ENCODE measurements at places on chromosomes 5 and 9. TPM values are rescaled to one million over a fixed set of nuclear protein-coding genes. Genes with fewer than 3 reads are reported as not detected.

The KIF12 gene
- 393 TPM for polyA plus RNA-seq

The EIF4E1B gene
- polyA plus RNA-seq: 0.30 TPM

DNA sequence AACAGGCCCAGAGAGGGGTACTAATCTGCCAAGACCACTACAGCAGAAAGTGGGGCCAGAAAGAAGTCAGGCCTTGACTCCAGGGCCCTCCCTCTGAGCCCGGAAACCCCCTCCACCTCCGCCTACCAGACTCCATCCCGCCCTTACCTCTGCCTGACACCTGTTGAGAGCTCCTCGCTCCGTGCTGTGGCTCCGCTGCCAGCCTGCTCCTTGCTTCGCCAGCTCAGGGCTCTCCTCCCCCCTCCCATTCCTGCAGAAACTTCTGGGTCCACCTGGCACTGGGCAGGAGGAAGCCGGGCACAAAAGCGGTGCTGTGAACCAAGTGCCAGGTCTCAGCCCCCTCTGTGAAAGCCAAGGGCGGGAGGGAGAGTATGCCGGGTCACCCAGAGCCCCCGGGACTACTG lies 6.4 kb upstream of the ST6GALNAC6 start:
- DNase-seq: no peak

The PNPLA7 gene
- polyA plus RNA-seq: 62.8 TPM

DNA sequence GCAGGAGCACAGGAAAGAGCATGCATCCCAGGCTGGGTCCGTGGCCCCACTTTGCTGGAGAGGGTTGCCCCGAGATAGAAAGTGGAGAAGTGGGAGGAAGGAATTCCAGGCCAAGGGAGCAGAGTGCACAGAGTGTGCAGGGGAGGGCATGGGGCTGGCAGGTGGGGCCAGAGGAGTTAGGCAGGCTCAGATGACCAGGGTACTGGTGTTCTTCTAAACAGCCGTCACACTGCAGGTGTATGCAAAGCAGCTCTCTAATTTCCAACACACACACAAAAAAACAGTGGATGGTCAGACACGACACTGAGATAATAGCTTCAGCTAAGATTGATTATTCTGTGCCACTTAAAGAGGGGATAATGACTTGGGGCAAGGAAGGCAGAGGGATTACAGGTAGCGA lies 212.2 kb downstream of the MTRR start:
- DNase-seq: no peak

The VLDLR gene
- 7.4 TPM for polyA plus RNA-seq

- no peak for DNase-seq
Observed at GRCh38 chr9:20361229-20361628, 261.1 kb downstream of the MLLT3 start.

GRCh38 chr9:117233016-117233415 lies 181.8 kb downstream of the ASTN2 start:
- DNase-seq: no peak

DNA sequence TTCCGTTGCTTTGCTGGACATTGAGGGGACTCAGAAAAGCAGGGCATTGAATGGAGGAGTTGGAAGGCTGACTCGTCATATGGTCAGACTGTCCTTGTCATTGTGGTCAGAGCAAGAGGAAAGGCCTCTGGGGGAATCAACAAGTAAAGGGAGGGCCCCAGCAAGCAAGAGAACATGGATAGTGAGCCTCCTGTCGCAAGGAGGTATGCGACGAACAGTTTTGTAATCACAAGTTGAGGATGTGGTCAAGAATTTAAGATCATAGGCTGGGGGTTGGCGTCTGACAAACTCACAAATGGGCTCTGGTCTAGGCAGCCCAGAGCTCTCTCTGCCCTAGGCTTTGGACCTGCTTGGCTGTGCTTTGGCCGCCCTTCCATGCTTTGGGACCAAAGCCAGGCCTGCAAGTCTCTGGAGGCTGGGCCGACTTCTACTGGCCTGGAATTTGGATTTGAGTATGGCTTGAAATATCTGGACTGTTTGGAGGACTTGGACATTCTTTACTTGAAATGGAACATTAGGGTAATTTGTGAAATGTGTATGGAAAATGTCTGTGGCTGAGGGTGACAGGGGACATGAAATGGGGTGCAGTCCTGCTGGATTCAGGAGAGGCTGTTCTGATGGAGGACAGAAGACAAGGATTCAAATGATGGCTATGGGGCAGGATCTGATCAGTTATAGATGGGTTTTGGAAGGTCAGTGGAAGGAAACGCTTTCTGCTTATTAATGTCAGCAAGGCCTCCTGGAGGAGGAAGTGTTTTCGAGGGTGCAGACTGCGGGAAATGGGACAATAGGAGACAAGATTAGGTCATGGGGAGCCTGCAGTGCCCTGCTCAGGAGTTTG lies 19.2 kb upstream of the NDST1 start:
- no peak for DNase-seq

DNA sequence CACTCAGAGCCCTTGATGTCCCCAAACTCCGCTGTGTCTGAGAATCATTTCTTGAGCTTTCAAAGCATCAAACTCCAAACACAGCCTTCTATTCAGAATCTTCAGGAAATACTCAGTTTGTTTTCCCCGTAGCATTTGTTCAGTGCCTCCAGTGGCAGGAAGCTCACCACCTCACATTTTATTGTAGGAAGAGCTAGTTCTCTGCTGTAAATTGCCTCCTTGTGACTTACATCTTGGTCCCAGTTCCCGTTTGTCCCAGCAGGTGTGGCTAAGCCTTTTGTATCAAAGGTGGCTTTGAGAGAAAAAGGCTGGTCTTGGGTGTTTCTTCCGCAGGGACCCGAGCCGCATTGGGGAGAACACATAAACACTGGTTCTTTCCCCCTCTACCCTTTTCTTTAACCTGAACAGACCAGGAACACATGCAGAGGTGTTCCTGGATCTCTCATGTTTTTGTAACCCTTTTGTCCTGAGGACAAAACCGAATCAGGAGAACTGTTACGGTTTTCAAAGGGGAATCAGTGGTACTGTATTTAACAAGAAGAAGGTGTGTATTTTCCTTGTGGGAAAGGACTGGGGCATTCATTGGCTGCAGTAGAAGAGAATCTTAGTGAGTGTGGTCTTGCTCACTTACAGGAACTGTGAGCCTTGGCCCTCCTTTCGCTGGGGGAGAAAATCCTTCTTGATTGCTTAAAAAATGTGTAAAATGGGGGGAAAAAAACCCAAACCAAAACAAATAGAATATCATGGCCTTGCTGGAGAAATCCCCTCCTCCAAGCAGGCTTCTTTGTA lies 1.9 kb downstream of the OSMR start:
- DNase-seq: no peak

- no peak for DNase-seq
Observed at GRCh38 chr9:28960602-28961001, 1387.3 kb upstream of the C9orf72 start.

The ARHGEF39 gene
- 2.0 TPM for polyA plus RNA-seq

The CA9 gene
- 17.9 TPM for polyA plus RNA-seq

- no peak for DNase-seq
Observed at GRCh38 chr9:93276973-93277372, 93.0 kb downstream of the WNK2 start.

- DNase-seq: peak; percentile 83
Observed at GRCh38 chr9:109264877-109265587, 55.8 kb downstream of the EPB41L4B start.

The FSTL4 gene
- 2.0 TPM for polyA plus RNA-seq

The WWC1 gene
- polyA plus RNA-seq: 38.5 TPM

The NR5A1 gene
- polyA plus RNA-seq: 0.05 TPM

The TRIM23 gene
- polyA plus RNA-seq: 3.6 TPM

DNA sequence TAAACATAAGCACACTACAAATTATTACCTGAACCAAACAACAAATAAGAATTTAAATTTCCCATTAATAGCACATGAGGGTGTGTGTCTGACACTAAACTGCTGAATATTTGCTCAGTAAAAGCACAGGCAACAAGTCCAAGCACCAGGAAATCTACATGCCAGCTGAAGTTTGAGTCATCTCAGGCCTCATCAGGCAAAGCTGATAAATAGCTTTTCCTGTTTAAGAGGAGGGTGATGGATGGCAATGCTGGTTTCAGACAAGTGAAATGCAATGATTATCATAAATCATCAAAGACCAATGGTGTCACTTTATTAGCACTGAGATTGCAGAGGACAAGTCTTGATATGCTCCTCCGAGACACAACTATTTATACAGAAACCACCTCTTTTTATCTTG lies 1668.0 kb upstream of the C9orf72 start:
- no peak for DNase-seq

DNA sequence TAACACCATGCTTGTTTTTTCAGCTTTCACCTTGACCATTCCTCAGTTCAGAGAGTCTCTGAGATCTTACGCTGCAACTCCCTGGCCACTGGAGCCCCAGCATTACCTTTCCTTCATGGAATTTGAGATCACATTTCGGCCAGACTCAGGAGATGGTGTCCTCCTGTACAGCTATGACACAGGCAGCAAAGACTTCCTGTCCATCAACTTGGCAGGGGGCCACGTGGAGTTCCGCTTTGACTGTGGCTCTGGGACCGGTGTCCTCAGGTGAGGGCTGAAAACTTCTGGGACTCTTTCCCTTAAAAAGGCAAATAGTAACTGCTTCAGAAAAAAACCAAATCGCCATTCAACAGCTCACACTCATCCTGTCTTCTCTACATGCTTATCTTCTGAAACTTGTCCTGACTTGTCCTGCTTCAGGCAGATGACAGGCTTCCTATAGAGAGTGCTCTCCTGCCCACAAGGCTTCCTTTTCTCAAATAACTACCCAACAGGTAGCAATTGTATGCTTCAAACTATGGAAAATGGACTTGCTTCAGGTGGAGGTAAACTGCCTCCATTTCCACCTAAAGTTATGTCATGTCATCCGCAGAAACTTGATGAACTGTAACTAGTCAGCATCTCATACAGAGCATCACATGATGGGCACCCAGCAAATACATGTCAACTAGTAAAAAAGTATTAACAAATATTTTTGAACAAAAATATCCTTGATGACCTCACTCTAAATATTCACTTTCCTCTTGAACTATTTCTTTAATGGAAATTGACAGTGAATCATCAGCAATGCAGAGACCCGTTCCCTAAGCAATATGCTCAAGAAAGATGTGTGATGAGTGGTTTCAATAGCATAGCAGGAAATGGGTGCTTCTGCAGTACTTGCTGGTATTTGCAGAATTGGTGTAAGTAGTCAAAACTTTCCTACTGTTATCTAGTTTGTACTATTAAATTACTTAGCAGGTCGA lies 129.2 kb downstream of the LIFR start:
- DNase-seq: no peak

The GLT6D1 gene
- 0.07 TPM for polyA plus RNA-seq

The MYO10 gene
- polyA plus RNA-seq: 11.5 TPM

- no peak for DNase-seq
Observed at GRCh38 chr5:75108931-75109596, 56.7 kb upstream of the GCNT4 start.

DNA sequence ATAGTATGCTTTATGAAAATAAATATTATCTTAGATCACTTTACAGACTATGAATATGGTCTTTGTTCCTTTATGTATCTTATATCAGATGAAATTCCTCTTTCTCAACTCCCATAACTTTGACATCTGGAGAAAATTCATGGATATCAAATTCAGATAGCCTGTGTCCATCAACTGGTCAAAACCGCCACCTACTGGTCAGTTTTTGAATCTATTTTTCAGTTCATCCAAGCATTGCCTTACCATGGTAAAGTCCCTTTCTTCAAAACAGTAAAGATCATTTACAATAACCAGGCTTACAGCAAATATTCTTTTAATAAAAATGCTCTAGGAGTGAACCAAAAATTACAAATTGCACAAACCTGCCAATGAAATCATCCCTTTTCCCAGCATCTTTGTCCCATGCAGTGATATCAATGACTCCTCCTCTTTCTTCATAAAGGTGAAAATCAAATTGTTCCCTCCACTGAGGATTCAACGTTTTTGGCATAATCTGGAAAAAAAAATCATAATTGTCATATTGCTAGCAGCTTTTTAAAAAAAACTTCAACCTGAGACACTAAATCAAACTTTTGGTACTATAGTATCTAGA lies 290.5 kb downstream of the SLF1 start:
- DNase-seq: no peak

GRCh38 chr5:80152778-80153177 lies 103.1 kb downstream of the SERINC5 start:
- no peak for DNase-seq

- DNase-seq: no peak
Observed at GRCh38 chr5:149237662-149238061, 34.0 kb upstream of the AFAP1L1 start.

- peak; percentile 47 for DNase-seq
Observed at GRCh38 chr5:138467711-138468132, 2.4 kb downstream of the EGR1 start.

The TLE1 gene
- 27.5 TPM for polyA plus RNA-seq

The PCDHB8 gene
- polyA plus RNA-seq: 0.49 TPM

DNA sequence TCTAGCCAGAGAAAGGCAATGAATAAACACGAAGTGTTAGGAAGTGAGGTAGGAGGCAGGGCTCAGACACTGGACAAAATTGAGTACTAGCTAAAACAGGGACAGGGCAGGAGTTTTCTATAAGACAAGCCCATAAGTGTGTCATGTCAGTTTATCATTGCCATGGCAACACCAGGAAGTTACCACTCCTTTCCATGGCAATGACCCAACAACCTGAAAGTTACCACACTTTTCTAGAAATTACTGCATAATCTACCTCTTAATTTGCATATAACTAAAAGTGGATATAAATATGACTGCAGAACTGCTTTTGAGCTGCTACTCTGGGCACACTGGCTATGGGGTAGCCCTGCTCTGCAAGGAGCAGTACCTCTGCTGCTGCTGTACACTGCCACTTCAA lies 442.5 kb upstream of the COX7C start:
- no peak for DNase-seq

DNA sequence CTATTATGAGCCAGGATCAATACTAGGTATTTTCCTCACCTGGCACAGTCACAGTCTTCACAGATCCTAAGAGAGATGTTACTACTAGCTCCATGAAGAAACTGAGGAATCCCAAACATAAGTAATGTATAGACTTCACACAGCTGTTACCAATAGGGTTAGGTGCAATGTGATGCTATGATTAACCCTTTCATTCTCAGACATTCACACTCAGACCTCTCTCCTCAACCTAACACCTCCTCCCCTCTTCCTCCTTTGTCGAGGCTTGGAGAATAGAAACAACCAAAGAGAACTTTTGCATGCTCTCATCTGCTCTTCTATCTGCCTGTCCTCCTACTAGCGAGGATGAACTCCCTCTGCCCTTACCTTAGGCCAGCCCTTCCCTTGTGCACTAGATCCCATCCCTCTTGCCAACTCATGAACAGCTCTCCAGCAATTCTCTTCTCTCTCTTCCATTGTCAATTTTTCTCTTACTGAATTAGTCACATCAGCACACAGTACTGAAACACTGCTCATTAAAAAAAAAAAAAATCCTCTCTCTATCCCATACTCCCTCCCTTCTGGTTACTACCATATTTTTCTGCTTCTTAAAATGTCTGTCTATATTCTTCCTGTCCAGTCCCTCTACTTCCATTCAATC lies 47.7 kb downstream of the MAPKAP1 start:
- no peak for DNase-seq

The RC3H2 gene
- polyA plus RNA-seq: 5.4 TPM

Measured in pancreas (tissue), 10 donors.